Fibroblast of pulmonary artery (primary cell): ENCODE measurements at places on chromosomes 2 and 18.

DNA sequence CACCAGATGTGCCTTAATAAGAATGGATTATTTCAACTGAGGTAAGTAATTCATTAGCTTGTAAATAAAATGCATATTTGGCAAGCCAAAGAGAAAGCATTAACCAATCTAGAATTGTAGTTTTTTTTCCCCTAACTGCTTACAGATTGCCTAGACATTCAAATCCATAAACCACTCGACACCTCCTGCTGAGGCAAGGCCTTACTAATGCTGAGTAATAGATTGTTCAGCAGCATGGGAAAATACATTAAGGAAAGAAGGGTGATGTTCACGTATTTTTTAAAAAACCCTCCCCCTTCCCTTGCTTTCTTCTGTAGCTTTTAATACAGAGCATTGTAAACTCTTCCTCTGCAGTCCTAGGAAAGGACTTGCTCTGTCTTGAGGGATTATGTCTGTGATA lies 17.0 kb upstream of the LINC00305 start:
- DNase-seq = no peak

- peak; percentile 62 for DNase-seq
Measured at GRCh38 chr2:174035981-174036742, 71.0 kb upstream of the SP3 start.

DNA sequence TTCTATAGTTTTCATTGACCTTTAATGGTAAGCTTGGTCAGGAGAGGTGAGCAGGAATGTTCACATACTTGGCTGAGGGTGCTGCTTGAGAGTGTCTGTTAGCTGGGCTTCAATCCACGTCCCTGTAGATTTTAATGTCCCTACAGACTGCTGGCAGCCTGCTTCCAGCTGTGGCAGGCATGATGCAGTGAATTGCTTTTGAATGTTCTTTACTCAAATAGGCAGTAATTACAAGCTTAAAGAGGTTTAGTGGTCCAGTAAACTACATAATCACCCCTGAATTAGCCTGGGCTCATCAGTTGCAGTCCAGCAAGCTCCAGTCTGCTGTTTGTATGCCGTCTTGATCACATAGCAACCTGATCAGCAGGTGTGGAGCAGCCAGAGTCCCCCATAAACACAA lies 102.1 kb downstream of the MEIS1 start:
- no peak for DNase-seq

- peak; percentile 18 for DNase-seq
Measured at GRCh38 chr2:176002688-176003210, 682 bp upstream of the LNPK start.

DNA sequence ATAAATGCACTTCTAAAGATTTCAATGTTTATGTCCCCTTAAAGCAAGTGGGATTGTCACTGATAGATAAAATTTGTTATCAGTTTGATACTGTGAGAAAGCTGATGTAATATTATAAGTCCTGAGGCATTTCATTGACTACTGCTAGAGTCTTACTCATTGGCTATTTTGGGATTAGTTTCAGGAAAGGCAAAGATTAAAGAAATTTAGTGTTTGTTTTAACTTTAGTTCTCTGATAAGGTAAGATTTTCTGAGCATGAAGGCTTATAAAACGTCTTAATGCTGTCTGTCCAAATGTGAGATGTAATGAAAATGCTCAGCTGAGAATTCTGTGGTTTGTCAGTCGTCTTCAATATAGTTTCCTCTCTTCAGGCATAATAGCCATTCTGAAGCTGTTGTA lies 886.4 kb upstream of the CDH2 start:
- no peak for DNase-seq

GRCh38 chr2:217065012-217065290 lies 205.1 kb upstream of the TNP1 start:
- no peak for DNase-seq

GRCh38 chr2:129729011-129729410 lies 250.5 kb upstream of the RAB6C start:
- no peak for DNase-seq
